ENCODE measurements at places on chromosomes 13 and 19.

- DNase-seq = no peak
These were observed 58.1 kb downstream of the MBD3L1 start for GRCh38 chr19:8890260-8890659.

GRCh38 chr13:45696610-45697226, 5.4 kb upstream of the CBY2 start:
- no peak for DNase-seq

DNA sequence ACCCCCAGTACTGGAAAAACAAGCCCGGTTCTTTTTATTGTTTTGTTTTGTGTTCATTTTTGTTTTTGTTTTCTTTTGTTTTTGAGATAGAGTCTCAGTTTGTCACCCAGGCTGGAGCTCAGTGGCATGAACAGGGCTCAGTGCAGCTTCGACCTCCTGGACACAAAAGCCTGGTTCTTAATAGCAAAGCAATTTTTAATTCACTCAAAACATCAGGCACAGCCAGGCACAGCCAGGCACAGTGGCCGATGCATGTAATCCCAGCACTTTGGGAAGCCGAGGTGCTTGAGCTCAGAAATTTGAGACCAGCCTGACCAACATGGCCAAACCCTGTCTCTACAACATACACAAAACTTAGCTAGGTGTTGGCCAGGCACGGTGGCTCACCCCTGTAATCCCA, 30.7 kb downstream of the INSR start:
- DNase-seq = no peak

- no peak for DNase-seq
These were observed 15.2 kb downstream of the GAS6 start for GRCh38 chr13:113848431-113849260.

DNA sequence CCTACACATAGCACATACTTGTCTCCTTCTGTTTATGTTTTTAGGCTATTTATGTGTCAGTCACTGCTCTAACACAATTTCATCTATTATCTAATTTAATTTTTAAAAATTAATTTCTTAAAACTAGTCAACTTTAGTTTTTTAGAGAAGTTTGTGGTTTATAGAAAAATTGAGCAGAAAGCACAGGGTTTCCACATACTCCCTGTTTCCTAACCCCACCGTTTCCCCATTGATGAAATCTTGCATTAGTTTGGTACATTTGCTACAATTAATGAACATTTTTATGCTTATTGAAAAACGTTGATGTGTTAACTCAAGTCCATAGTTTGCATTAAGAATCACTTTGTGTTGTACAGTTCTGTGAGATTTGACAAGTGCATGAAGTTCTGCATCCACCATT, 53.5 kb downstream of the TNFSF13B start:
- DNase-seq = no peak

GRCh38 chr13:26202365-26202972, 19.6 kb downstream of the RNF6 start:
- no peak for DNase-seq

DNA sequence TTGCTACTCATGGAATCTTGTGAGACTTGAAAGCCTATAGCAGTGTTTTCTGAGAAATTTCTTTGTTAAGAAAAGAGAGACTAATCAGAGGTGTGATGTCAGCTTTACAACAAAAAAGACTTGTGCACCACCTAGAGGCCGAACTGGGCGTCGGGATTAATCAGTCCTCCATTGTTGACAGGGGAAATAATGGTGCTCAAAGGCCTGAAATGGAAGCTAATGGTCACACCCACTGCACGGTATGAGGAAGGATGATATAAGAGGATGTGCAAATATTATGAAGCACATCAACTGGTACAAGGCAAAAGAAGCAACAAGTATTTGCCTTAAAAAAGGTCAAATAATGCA, 480.2 kb upstream of the MIR17HG start:
- peak; percentile 3 for DNase-seq

GRCh38 chr19:15551293-15552004, 43.1 kb downstream of the CYP4F22 start:
- peak; percentile 62 for DNase-seq

- DNase-seq = no peak
These were observed 567 bp downstream of the EFNB2 start for GRCh38 chr13:106534639-106535551.

DNA sequence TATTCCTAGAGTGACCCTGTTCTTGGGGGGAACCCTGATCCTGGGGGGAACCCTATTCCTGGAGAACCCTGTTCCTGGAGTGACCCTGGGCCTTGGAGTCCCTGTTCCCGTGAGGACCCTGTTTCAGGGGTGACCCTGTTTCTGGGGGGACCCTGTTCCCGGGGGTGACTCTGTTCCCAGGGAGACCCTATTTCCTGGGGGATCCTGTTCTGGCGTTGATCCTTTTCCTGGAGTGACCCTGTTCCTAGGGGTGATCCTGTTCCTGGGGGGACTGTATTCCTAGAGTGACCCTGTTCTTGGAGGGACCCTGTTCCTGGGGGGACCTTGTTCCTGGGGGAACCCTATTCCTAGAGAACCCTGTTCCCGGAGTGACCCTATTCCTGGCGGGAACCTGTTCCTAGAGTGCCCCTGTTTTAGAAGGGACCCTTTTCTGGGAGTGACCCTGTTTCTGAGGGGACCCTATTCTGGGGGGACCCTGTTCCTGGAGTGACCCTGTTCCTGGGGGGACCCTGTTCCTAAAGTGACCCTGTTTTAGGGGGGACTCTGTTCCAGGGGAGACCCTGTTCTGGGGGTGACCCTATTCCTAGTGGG, 15.0 kb downstream of the GNA15 start:
- no peak for DNase-seq

- DNase-seq = no peak
These were observed 21.2 kb upstream of the SLC7A10 start for GRCh38 chr19:33246709-33247440.

DNA sequence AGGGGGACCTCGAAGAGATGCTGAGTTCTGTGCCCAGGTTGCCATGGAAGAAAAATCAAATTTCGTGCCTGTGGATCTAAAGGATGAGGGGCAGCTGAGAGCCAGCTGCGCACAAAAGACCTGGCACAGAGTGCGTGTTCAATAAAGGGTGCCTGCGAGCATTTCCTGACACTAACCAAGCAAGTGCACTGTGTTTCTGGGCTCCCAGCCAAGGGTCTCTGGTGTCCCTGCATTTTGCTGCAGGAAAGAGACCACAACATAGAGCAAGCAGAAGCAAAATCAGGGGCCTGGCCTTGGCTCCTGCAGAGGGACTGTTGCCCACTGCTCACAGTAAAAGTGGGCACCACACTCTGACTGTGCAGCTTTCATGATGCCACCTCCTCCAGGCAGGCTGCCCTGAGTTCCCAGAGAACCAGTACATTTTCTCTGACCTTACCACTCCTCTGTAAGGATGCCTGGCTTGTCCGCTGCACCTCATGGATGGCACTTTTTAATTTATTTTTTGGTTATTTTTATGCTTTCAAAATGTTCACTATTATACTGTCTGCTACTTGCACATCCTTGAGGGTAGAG, 70.8 kb upstream of the GPR12 start:
- DNase-seq = no peak

GRCh38 chr13:109146912-109147647, 517.7 kb downstream of the MYO16 start:
- no peak for DNase-seq

DNA sequence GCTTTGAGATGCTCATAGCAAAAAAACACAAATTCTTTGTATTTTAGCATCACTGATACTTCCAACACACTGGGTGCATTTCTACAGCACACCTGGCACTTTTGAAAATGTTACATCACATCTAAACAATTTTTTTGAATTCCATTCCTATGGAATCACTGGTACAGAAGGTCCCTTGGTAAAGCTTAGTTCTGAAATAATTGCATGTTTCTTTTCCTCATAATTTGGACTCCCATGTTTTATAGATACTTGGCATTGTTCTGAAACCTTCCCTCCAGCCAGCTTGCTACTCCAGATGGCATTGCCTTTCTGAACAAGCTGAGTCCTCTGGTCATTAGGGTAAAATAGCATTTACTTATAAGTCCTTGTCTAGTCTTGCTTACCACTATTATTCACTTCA, 481.3 kb upstream of the GPC6 start:
- no peak for DNase-seq

DNA sequence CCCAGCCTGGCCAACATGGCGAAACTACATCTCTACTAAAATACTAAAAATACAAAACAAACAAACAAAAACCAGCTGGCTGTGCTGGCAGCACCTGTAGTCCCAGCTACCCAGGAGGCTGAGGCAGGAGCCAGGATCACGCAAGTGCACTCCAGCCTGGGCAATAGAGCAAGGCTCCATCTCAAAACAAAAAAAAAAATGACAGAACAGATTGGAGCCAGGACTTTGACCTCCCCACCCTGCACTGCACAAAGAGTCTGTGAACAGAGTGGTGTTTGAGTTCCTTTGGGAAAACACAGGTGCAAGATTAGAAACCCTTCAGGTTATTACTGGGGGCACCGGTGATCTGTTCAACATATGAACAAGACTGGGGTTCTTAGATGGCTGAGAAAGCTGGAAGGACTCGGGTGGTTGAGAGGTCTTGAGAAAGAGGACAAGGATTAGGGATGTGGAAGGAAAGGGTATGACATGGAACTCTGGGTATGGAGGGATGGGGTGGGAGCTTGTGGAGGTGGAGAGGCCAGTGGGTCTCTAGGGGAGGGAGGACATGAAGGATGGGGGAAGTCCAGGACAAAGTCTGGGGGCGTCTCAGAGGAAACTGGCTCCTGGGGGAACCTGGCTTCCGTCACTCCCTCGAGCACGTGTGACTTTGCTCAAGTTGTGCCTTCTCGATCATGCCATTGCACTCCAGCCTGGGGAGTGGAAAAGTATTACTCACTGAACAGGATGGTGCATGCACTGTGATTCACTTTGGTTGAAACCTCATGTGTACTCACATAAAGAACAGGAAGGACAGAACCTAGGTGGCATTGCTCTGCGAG, 25.9 kb downstream of the RCN3 start:
- peak; percentile 64 for DNase-seq

GRCh38 chr19:1041835-1042685, 2.2 kb downstream of the ABCA7 start:
- no peak for DNase-seq

- DNase-seq = no peak
These were observed 24.2 kb upstream of the DACT3 start for GRCh38 chr19:46685189-46685588.
